ENCODE measurements at places on chromosomes 3 and 15.

DNA sequence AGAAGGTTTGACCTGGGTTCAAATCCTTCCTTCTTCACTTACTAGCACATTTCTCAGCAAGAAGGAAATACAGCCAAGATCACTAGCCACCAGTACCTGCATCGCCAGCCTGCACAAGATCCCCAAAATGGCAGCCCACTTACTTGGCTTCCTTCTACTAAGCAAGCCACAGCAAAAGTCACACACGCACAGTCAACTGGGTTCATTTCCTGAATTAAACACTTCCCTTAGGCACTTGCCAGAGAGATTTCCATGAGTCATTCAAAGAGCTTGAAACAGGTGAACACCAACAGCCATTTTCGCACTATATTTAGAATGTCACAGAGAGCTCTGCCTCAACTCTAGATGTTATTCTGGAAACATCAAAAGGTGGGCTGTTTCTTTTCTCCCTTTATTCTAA lies 42.6 kb downstream of the MGLL start:
- DNase-seq: no peak

- DNase-seq: no peak
Observed at GRCh38 chr15:68304589-68305337, 27.2 kb downstream of the FEM1B start.

DNA sequence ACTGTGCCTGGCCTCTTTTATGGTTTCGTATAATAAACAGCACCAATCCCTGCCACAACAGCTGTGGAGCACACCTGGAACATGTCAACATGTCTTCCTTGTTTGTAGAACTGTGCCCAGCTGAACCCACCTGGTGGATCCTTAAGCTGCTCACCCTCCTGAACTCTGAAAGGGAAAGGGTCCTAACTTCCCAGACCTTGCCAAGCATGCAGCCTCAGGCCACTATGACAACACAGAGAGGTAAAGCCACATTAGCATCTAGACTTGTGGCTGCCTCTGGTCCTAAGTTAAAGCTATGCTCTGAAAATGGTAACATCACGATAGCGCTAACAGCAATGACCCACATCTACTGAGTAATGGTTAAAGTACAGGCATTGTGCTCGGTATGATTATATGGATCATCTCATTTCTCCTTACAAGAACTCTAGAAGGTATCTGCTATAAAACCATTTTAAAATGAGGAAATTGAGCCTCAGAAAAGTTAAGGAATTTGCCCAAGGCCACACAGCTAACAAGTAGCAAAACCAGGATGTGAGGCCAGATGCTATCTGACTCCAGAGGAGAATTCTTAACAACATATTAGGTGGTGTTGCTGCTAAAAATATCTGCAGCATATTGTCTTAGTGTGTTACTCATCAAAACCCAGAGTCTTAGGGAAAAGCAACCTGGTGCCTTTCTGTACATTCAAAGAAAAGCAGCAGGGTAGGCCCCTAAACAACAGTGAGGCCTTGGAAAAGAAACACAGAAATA lies 23.1 kb upstream of the HERC1 start:
- no peak for DNase-seq

DNA sequence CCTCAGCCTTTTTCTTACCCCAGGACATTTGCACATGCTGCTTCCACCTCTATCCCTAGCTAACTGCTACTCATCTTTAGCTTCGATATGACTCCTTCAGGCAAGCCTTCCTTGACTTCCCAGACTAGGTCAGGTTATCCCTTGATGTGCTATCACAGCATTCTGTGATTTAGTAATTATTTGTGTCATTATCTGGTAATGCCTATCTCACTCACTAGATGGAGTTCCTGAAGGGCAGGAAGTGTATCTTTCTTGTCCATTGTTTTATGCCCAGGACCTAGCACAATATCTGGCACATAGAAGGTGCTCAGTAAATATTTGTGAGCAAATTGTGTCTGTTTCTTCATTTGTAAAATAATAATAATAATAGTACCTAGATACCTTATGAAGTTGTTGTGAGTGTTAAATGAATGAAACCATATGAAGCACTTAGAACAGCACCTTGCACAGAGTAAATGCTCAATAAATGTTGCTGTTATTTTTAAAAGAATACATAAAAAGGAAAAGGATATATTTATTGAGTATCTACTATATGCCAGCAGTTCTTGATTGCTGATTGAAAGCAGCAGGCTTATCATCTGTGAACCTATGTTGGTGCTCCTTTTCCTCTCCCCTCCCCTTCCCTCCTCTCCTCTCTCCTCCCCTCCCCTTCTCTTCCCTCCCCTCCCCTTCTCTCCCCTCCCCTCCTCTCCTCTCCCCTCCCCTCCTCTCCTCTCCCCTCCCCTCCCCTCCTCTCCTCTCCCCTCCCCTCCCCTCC lies 31.5 kb downstream of the SQOR start:
- DNase-seq: no peak

GRCh38 chr3:126291537-126291936 lies 65.7 kb downstream of the KLF15 start:
- no peak for DNase-seq

DNA sequence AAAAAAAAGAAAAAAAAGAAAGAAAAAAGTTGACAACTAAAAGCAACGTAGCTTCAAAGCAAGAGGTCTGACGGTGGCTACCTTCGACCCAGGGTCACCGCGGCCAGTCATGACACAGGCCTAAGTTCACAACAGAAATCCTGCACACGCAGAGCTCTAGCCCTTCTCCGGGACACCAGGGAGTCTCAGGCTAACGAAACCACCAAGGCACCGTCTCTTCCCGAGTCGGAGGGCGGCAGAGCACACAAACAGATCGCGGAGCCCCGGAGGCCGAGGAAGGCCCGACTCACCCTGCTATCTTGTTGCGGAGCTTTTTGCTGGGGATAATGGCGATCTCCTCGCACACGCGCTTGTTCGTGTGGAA lies 584 bp downstream of the RPS17 start:
- no peak for DNase-seq

- DNase-seq: no peak
Observed at GRCh38 chr15:93467337-93467736, 378.3 kb upstream of the RGMA start.

- DNase-seq: no peak
Observed at GRCh38 chr3:172270557-172271166, 177.6 kb downstream of the GHSR start.

DNA sequence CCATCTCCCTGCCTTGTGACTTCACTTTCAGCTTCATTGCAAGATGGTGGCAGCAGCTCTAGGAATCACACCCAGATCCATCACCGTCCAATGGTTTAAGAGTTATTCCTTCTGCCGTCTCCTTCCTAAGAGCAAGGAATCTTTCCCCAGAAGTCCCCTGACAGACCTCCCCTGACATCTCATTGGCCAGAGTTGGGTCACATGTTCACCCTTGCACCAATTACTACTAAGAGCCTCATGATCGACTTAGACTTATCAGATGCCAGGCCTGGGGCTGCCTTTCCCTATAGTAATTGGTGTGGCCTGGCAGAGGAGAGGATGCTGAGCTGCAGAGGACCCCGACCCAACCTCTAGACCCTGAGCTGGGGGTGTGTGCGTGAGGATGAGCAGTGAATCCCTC lies 31.8 kb upstream of the RASGRF1 start:
- no peak for DNase-seq

GRCh38 chr3:37163262-37164015 lies 10.9 kb downstream of the LRRFIP2 start:
- no peak for DNase-seq

- no peak for DNase-seq
Observed at GRCh38 chr3:72855001-72855400, 6.8 kb upstream of the SHQ1 start.

GRCh38 chr3:164208821-164209220 lies 869.5 kb downstream of the SI start:
- DNase-seq: no peak

GRCh38 chr3:12444582-12445471 lies 39.5 kb upstream of the TSEN2 start:
- no peak for DNase-seq

DNA sequence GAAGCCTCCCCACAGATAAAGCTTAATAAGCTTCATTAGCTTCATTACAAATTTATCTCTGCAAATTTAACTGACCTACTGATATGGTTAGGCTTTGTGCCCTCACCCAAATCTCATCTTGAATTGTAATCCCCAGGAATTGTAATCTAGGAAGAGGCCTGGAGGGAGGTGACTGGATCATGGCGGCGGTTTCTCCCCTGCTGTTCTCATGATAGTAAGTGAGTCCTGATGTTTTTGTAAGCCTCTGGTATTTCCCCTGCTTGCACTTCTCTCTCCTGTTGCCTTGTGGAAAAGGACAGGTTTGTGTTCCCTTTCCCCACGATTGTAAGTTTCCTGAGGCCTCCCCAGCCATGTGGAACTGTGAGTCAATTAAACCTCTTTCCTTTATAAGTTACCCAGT lies 226.1 kb upstream of the TTC14 start:
- no peak for DNase-seq

DNA sequence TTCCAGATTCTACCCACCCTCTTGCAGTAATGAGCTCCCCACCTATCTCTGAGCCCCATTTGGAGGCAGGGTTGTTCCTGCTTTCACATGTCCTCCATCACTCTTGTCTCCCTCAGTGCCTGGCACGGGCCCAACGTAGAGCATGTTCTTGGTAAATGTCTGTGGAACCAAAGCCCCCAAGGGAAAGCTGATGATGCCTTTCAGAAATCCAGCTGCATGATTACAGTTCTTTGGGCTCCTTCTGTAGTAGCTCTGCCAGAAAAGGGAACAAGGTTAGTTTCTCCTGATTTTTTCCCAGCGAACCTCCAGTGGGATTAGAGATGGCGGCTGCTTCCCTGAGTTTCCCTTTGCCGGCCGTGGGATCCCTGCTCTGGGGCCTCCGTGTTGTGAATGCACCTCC lies 39.3 kb downstream of the CGNL1 start:
- no peak for DNase-seq

DNA sequence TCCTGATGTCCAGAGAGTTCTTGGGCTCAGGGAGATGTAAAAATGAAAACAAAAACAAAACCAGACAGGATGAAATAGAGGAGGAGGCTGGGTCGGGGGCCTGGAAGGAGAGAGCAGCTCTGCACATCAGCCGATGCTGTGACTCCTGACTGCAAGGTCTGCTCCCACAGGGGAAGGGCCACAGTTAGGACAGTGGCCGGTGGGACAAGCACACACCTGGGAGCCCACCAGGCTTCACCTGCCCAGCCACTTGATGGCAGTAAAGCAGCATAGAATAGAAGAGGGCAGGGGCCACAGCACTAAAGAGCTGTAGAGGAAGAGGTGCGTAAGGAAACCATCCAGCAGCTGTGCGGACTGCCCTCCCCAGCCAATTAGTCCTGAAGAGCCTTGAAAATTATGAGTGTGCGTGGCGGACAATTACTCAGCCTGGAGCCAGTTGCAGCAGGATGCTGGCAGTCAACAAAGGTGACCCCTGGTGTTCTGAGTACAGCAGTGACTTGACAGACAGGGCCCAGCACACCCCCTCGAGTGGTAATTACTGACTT lies 29.8 kb downstream of the ALS2CL start:
- DNase-seq: peak; percentile 7

- no peak for DNase-seq
Observed at GRCh38 chr15:31481142-31481541, 154.5 kb downstream of the KLF13 start.

GRCh38 chr15:67850994-67851571 lies 11.2 kb upstream of the RNU6-1 start:
- DNase-seq: no peak

DNA sequence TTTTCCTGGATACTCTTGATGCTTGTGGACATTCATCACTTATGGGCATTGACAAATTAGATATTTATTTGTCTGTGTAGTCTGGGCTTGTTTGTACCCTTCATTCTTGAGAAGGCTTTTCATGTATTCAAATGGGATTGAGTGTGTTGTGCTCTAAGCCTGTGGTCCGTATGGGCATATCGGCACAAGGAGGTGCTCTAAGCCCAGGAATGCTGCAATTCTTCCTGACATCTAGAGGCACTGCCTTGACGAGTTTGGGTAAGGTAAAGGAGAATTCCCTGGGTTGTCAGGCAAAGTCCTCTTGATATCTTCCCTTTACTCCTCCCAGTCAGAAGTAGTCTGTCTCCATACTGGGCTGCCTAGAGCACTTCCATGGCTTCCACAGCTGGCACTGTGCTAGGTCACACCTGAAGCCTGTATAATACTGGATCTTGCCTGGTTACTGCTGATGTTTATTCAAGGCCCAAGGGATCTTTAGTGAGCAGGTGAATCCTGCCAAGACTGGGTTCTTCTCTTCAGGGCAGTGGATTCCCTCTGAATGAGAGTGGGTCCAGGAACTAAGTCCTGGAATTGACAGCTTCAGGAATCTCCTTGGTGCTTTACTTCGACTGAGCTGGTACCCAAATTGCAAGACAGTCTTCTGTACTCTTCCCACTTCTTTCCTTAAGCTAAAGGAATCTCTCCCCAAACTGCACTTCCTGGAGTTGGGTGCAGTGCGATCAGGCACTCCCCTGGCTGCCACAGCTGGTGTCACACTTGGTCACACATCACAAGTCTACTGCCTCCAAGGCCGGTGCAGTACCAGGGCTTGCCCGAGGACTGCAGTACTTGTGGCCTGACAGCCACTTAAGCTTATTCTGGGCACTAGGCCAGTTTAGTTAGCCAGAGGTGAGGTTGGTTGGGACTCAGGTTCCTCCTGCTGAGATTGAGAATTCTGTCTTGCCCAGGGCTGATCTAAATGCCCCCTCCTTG lies 46.0 kb downstream of the GALK2 start:
- DNase-seq: no peak

DNA sequence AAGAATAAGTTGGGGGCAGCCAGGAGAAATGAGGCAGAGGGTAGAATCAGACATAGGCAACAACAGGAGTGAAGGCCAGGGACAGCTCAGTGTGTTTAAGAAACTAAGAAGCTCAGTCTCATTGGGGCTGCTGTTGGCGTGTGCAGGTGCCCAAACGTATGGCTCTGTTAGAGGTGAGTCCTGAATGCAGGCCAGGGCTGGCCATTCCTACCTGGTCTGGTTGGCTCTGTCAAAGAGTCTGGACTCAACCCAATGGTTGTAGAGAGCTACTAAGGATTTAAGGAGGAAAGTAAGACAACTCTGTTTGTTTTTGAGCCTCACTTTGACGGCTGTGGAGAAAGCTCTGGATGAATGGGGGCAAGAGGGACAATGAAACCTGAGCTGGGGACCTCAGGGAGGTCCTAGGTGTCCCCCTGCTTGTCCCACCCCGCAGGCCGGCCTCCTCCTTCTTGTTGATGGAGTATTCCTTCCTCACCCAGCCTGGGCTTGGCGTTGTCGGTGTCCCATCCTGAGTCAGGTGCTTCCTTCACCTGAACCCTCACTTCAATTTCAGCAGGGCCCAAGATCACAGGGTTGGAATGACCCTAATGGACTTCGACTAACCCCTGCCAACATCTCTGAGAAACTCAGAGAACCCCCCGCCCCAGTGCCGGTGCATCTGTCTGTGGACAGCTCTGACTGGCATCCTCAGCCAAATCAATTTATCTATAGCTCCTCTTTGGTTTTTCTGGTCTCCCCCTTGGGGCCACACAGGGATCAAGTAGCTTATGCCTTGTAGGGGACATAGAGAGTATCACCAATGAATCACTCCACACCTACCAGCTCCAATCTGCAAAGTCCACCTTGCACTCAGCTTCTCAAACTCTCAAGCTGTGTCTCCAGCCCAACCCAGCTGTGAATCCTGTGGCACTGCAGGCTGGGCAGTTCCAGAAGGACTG lies 8.3 kb downstream of the ITGA11 start:
- DNase-seq: no peak

All from central memory CD4-positive, alpha-beta T cell (primary cell).